ENCODE measurements at places on chromosomes 16 and 17.

DNA sequence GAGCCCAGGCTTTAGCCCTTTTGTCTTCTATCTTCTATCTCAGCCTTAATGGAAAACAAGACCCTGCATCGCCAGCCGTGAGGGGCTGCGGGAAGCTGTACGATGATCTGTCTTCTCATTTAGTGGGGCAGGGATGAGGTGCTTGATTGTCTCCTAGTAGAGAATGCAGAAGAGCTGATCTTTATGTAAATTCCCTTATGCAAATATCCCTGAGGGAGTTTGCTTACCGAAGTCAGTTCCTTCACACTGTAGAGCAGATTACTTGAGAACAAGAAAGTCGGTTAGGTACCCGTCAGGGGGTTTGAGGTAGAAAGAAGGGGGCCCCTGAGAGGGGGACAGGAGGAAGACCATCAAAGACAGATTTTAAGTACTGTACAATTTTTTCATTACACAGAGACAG is 66.2 kb downstream of the IRF8 start:
- DNase-seq, result no peak

- no peak for DNase-seq
Observed at GRCh38 chr17:48755356-48755755, 26.8 kb upstream of the HOXB13 start.

DNA sequence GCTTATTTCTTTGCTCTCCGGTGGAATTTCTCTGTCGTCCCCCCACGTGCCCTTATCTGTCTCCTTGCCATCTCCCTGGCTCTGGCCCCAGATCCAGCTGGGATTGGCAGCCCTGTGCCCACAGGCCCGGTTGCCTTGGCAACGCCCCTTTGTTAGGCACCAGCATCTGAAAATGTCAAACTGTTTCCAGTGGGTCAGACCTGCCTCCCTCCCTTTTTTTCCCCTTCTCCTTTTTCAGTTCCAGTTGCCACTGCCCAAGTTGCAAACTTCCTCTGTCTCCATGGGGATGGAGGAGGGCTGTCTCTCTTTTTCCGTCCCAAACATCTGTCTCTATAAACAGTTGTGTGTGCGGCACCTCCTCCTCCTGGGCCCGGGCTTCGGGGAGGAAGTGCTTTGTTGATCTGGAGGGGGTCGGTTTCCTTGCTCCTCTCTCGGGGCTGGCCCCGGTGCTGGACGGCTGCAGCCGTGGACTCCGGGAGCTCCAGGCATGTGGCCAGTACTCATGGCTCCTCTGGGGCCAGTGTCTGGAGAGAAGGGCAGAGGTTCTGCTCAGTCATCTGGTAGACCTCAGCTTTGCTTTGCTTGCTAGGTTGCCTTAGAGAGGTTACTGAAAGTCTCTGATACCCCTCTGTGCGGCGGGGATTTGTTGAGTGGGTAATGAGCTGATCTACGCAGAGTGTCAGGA is 35.3 kb downstream of the SOCS3 start:
- peak; percentile 18 for DNase-seq

- DNase-seq, result no peak
Observed at GRCh38 chr17:39872751-39873150, 4.7 kb downstream of the ZPBP2 start.

GRCh38 chr17:46768540-46768870 is 50.0 kb downstream of the WNT3 start:
- DNase-seq, result no peak

All from stimulated activated CD8-positive, alpha-beta memory T cell treated with anti-CD3 and anti-CD28 coated beads, Interleukin-15, amount 100 ng/mL, for 48 hours (primary cell).